ENCODE measurements at places on chromosomes 5 and 9.

GRCh38 chr5:153530357-153531143 is 40.1 kb downstream of the GRIA1 start:
- DNase-seq = no peak

GRCh38 chr9:106069241-106069640 is 374.9 kb downstream of the TMEM38B start:
- no peak for DNase-seq

- DNase-seq = no peak
Observed at GRCh38 chr5:64292611-64293215, 127.1 kb downstream of the RNF180 start.

- no peak for DNase-seq
Observed at GRCh38 chr9:136561779-136562178, 15.9 kb upstream of the NOTCH1 start.

DNA sequence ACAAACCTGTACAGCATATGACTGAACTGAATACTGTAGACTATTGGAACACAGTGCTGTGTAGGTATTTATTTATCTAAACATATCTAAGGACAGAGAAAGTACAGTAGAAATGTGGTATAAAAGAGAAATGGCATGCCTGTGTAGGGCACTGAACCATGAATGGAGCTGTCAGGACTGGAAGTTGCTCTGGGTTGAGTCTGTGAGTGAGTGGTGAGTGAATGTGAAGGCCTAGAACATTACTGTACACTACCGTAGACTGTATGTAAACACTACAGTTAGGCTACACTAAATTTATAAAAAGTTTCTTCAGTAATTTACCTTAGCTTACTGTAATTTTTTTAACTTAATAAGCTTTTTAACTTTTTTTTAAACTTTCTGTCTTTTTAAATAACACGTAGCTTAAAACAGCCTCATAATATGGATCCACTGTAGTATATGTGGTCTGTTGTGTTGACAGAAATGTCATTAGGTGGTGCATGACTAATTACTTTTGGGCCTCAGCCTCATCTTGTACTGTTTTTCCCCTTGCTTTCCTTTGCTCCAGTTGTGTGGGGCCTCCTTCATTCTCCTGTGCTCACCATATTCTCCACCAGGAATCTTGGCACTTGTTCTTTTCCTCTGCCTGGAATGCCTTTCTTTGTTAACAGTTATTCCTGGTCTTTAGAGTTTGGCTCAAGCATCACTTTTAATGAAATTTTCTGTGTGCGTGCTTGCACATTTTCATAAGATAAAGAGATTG is 8.8 kb downstream of the SPIN1 start:
- no peak for DNase-seq

DNA sequence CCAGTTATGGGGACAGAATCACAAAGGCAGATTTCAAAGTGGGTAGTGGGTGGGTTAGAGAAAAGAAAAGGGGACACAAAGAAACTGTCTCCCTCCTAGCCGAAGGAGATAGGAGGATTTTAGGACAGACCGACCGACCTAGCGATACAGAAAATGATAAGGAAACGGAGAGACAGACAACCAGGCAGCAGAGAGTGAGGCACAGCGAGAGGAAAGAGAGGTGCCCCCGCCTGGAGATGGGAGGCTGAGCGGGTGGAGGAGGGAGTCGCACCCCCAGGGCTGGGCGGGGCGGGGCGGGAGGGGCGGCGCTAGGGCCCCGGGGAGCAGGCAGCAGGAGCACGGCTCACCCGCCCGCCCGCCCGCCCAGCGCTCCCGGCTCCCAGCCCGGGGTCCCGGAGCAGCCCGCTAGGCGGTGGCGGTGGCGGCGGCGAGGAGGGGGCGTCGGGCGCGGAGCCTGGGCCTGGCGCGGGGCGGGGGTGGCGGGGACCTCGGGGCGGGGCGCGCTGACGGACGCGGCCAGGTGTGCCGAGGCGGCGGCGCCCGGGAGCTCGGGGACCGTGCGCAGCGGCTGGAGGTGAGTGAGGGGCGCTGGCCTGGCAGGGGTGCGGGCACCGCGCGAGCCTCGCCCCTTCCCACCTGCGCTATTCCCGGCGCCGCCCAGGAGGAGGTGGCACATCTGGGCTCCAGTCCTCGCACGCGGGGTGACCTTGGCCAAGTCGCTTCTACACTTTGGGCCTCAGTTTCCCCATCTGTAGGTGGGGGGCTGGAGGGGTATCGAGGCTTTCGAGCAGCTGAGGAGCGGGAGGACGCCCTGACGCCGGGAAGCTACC is 15.9 kb upstream of the SYNPO start:
- DNase-seq = no peak

DNA sequence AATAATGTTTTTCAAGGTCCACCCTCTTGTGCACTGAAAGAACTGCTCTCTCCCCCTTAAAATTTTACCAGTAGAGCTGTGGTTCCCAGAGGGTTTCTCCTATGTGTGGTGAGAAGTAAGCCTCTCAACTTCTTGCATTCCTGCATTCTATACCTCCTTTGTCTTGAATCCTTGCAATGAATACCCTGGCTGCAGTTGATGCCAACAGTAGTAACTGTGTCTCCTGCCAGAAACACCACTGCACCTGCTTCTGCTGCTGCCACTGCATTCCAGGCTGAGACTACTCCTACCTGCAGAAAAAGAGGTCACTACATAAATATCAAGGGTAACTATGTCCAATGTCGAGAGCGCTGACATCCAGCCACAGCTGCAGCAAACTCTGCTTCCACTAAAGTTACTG is 203.7 kb downstream of the TMEM167A start:
- no peak for DNase-seq

DNA sequence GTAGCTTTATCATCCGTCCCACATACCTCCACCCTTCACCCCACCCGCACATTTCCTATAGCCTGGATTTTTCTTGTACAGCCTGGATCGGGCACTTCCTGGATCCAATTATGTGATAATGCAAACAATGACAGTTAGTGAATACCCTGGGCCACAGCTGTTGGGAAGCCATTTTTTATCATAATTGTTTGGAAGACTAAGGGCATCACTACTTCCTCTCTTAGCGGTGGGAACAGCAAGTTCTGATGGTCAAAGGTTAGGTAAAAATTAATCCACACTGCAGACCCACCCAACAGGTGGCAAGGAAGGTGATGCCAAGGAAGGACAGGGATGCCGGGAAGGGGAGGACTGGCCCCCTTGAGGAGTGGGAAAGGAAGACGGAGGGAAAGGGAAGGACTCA is 183.7 kb downstream of the SAXO1 start:
- no peak for DNase-seq

GRCh38 chr5:127586811-127587210 is 62.1 kb upstream of the CTXN3 start:
- no peak for DNase-seq

- peak; percentile 58 for DNase-seq
Observed at GRCh38 chr9:91150998-91151717, 210.6 kb downstream of the AUH start.

- no peak for DNase-seq
Observed at GRCh38 chr9:108396193-108396592, 459.6 kb downstream of the ACTL7B start.

DNA sequence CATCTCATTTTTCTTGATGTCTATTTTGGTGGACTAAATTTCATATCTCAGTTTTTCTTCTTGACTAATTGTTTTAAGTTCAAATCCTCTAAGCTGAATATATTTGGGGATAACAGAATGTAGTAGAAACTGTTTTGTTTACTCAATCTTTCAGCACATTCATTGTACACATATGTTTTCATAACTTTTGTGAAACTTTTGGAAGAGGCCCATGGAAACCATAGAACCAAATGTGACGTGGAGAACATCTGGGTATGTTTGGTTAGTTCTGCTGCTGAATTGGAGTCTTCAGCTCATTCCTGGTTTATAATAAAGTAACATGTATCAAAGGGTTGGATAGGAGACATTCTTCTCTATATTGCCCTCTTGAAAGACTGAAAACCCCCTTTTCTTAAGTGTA is 88.4 kb downstream of the CCDC171 start:
- DNase-seq = no peak

- DNase-seq = no peak
Observed at GRCh38 chr5:170471551-170472178, 32.2 kb upstream of the KCNIP1 start.

DNA sequence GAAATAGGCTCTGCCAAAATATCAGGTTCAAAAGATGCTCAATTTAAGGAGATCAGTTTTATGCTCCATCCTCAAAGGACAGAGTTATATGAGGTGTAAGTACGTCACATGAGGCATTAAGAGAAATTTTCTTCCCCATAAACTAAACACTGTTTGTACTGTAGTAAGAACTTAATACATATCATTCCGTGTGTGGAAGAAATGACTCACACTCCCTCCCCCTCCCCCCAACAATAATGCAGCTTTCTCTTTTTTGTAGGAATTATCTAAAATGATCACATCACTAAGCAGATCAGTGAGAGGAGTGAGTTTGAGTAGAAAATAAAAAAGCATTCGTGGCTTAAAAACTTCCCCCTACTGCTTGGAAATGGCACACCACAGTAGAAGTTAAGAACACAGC is 2.2 kb downstream of the CDH12 start:
- no peak for DNase-seq

DNA sequence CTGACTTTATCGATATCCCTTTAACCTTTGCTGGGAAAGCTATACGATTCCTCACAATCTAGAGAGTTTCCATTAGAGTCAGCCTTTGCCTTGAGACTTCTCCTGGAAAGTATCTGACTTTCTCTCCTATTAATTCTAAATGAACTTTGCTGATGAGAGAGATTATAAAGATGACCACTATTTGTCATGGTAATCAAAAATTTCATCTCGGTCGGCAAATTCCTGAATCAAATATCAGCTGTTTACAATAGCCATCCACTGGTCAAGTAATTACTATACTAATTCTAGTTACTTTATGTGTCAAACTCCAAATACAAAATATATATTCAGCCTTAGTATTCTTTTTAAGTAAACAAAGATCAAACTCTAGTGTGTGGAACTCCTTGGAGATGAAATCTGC is 164.4 kb upstream of the ITGA1 start:
- no peak for DNase-seq

DNA sequence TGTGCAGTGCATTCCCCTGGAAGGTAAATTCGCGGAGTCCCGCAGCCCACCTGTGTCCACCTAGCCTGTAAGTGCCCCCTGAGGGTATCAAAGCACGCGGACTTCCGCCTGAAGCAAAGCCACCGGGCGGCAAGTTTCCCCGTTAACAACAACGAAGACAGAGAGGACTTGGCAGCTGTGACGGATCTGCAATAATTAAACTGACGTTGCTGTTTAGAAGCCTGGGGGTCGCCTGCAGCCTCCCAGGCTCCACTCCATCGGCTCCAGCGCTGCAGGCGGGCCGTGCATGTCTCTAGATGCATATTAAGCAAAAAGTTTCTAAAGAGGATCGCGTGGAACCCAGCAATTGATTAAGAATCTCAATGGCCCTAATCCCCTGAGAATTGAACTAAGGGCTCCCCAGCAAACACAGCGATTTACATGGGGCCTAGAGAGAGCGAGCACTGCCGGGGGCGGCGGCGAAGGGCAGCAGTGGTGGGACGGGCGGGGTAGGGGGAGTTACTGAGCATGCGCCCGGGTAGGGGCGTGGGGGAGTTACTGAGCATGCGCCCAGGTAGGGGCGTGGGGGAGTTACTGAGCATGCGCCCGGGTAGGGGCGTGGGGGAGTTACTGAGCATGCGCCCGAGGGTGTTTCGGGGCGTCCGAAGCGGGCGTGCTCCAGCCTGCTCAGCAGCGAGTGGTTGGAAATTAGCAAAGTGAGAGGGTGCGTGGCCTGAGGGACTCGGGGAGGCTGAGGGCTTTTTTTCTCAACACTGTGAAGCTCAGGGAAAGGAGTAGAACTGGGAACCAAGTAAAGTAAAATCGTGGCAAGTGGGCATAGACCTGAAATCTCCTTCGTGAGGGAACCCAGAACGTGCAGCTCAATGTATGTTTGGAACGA is 255.2 kb downstream of the DOCK8 start:
- DNase-seq = peak; percentile 91

- no peak for DNase-seq
Observed at GRCh38 chr5:585962-586628, 26.0 kb upstream of the CEP72 start.

Data from hematopoietic multipotent progenitor cell treated with erythropoietin and hydrocortisone succinate and interleukin-3 and kit ligand, for 8 days (in vitro differentiated cells).